Stimulated activated CD8-positive, alpha-beta memory T cell treated with anti-CD3 and anti-CD28 coated beads, Interleukin-15, amount 100 ng/mL, for 4 hours (primary cell): ENCODE measurements at places on chromosomes 4 and X.

DNA sequence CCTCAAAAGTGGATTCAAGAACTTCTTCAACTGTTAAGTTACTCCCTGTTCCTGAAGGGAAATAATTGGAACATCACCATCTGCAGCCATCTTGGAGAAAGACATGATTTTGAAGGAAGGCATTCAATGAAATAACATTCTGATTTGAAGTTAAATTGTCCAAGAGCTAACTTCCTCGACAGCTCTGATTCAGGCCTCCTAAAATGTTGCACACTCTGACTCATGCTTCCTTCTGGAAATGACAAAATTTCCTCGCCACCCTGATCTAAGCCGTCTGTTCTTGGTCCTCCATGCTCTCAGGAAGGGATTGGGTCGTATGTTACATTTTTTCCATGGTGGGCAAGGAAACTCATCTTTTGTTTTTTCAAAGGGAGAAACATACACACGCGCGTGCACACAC lies 496.9 kb upstream of the DIPK2B start:
- no peak for DNase-seq

- DNase-seq = no peak
These were observed 100.2 kb upstream of the CXCL13 start for GRCh38 chr4:77505275-77505957.

DNA sequence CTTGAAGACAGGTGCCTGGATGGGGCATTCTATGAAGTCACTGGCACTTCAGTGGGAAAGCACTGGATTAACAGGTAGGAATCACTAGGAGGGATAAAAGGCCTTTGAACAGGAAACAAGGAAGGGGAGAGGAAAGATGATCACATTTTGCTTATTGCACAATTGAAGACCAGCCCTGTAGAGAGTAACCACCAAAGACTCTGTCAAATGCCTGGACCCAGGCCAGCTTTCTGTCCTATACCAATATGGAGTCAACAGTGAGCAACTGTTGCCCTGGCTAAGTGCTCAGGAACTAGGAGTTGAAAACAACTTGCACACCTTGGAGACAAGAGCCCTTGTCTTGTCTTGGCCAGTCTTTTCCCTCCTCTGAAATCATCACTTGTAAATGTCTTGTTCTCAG lies 14.1 kb upstream of the RTL3 start:
- no peak for DNase-seq

DNA sequence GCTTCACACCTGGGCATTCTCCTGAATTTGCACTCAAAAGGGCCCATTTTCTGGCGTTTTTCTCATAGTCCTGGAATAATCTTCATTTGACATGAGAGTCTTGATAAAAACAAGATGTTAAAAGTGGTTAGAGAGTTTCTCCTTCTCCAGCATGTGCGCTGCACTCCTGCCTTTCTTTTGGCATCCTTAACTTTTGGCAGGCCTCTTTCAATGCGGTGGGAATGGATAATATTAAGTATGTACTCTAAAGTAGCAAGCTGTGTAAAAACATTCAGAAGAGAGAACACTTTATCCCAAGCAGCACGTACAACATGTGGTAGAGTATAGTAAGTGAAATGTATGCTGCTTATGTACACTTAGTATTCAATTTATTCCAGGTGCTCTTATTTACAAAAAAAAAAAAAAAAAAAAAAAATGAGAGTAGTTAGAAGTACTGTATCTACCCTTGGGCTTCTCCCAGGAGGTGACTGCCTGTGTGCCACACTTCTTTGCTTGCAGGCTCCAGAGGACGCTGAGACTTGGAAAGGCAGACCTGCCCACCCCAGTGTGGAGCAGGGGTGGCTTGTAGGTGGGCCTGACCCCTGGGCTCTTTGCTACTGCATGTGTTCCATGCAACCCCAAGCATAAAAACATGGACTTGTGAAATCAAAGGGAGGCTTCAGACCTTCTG lies 3.9 kb downstream of the FGF2 start:
- no peak for DNase-seq

- no peak for DNase-seq
These were observed 502.9 kb downstream of the ANKRD50 start for GRCh38 chr4:124209626-124210025.

- DNase-seq = no peak
These were observed 198.8 kb upstream of the ANXA10 start for GRCh38 chr4:167893531-167893930.

- DNase-seq = no peak
These were observed 377.5 kb downstream of the CENPC start for GRCh38 chr4:67167849-67168248.

GRCh38 chr4:47390428-47391125 lies 72.9 kb downstream of the COMMD8 start:
- no peak for DNase-seq

GRCh38 chr4:111960241-111960667 lies 185.0 kb upstream of the FAM241A start:
- DNase-seq = no peak

- no peak for DNase-seq
These were observed 79.9 kb downstream of the ZFX start for GRCh38 chrX:24229400-24229879.

DNA sequence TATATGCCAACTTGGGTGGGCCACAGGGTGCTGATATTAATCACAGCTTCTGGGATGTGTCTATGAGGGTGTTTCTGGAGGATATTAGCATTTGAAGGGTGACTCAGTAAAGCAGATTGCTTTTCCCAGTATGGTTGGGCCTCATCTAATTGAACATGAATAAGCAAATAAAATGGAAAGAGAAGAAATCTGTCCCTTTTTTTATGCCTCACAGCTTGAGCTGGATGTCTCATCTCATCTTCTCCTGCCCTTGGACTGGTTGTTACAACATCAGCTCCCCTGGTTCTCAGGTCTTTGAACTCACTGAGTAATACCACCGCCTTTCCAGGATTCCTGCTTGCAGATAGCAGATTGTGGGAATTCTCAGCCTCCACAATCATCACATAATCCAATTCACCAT lies 1149.2 kb downstream of the PCDH18 start:
- no peak for DNase-seq

DNA sequence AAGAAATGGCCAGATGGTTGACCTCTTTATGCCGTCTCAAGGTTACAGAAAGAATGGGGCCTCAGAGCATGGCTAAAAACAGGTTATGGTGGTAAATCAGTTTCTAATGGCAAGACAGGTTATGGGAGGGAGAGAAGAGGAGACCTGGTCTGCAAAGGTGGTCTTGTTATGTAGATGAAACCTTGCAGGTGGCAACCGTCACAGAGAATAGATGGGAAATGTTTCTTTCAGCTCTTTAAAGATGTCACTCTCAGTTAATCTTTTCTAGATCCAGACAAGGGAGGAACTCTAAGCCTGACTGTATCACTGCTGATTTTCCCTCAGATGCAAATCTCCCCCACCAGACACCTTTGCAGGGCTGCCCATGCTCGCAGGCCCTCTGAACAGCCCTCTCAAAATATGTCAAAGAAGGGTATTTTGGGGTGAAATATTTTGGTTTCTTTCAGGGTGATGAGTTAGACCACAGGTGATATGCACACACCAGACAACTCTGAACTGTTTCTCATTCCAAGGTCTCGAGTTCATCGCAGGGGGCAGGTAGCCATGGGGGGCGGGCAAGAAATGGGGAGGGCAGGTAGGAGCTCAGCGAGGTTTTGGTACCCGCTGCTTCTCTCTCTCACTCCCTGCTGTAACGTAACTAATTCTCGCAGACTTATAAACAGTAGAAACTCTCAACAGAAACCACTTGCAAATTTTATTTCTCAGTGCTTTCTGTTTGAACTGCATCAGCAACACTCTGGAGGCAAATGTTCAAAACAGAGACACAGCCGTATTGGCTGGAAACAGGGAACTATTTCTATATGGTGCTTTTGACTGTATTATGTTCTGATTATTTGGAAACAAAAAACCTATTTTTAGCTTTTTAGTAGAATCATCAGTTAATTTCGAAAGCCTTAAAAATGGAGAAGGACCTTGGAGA lies 32.4 kb downstream of the CASP3 start:
- no peak for DNase-seq

DNA sequence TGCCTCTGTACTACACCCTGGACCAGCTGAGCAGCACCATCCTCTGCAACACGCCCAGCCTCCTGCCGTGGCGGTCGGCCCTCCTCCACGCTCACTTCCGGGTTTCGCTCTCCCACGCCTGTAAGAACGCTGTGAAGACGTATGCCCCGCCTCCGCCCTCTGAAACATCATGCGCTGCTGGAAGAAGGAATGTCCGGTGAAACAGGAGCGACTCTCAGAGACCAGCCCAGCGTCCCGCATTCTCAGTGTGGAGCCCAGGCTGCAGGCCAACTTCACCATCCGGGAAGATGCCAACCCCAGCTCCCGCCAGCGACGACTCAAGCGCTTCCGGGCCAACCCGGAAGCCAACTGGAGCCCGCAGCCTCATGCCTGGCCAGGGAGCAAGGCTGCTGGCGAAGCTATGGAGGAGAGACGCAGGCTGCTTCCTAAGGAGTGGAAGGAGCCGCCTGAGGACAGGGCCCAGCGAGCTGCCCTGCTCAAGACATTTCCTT lies 186.1 kb upstream of the SLITRK2 start:
- DNase-seq = no peak

- DNase-seq = no peak
These were observed 8.0 kb downstream of the SFRP2 start for GRCh38 chr4:153780876-153781275.

DNA sequence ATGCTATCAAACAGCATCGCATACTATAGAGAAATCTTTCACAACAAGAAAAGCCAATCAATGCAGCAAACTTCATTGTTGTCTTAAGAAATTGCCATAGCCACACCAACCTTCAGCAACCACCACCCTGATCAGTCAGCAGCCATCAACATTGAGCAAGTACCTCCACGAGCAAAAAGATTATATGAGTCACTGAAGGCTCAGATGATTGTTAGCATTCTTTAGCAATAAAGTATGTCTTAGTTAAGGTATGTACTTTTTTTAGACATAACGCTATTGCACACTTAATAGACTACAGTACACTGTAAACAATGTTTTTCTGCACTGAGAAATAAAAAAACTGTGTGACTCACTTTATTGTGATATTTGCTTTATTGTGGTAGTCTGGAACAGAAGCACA lies 37.8 kb upstream of the FUNDC1 start:
- DNase-seq = no peak

DNA sequence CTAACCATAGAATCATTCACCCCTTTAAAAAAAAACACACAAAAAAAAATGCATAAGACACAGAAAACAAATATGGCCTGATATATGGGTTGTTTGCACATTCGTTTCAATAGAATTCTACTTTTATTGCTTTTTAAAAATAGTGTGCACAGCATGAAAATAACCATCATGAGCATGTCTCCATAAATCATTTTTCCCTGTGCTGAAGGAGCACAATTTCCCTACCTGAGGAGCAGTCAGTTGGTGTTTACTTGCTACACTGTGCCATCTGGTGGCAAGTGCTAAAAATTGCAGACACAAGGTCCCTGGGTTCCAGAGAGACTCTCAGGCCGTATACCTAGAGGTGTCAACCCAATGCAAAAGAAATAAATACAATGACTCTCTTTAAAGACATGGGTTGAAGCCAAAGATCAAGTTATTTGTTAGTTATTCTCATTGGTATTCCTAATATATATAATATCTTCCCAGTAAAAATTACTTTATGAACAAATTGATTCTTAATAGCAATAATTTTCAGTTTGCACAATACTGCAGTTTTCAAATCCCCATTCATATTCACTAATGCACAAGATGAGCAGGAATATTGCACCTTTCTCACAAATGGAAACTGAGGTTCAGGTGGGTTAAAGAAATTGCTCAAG lies 551.4 kb downstream of the IQCM start:
- no peak for DNase-seq

- DNase-seq = no peak
These were observed 153.0 kb downstream of the ATOH1 start for GRCh38 chr4:93981594-93981993.

DNA sequence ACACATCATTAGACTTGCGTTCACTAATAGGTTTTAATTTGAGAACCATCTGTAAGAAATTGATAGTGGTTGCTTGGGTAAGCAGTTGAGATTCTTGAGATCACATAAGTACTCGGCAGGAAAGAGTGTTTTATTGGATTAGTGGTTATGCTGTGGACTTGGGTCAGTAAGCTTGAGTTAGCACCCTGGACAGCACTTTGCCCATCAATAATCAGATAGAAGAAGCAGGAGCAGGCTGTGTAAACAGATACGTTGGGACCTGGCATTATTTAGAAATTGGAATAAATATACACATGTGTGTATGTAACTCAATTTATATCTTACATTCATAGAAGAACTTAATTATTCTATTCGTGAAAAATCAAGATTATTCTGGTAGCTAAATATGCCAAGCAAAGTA lies 357.5 kb upstream of the SMIM31 start:
- DNase-seq = no peak

DNA sequence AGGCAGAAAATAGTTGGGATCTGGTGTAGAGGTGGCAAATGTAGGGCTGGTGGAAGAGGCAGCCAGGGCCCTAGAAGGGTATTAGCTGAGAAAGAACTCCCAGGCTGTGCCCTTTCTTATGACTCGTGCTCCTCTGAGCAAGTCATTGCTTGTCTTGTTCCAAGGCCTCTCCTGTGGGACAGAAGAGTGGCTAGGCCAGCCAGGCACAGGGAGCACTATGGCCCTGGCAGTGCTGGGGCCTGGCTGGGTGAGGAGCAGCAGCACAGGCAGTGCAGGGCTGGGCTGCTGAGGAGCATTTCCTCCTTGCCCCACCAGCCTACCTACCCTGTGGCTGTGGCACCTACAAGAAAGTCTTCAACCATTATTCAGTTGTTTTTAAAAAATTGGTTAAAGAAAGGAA lies 298.5 kb upstream of the NR3C2 start:
- DNase-seq = no peak
